ENCODE measurements at places on chromosomes 11 and 22.

DNA sequence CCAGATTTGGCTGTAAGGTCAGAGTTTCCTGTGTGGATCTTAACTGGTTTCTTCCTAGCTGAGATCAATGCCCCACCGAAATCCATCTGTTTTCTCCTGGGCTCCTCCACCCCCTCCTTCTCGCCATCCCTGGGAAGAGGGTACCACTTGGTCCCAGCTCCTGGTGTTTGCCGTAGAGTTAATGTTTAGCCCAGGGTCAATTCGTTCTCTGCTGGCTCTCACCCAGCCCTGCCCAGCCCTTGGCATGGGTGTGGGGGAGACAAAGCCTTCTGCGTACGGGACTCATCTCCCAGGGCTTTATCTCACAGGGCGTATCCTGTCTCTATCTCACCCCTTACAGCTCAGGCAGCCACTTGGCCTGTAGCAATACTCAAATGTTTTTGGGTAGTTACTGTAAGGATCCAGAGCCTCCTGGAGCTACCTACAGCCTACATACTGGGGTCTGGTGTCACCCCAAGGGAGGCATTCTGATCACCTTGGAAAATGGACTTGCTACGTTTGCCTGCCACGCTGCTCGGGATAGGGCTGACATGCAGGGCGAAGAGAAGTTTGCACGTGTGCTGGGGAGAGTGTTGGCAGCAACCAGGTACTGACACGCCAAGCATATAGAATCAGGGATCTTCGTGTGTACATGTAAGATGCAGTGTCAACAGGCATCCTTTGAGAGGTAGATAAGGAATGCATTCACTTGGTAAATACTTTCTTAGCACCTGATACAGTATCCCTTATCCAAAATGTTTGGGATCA lies 66.1 kb downstream of the SCN3B start:
- DNase-seq = no peak

GRCh38 chr11:64869571-64870175 lies 8.7 kb downstream of the EHD1 start:
- no peak for DNase-seq

- DNase-seq = no peak
Measured at GRCh38 chr11:75450826-75451821, 18.1 kb upstream of the KLHL35 start.

DNA sequence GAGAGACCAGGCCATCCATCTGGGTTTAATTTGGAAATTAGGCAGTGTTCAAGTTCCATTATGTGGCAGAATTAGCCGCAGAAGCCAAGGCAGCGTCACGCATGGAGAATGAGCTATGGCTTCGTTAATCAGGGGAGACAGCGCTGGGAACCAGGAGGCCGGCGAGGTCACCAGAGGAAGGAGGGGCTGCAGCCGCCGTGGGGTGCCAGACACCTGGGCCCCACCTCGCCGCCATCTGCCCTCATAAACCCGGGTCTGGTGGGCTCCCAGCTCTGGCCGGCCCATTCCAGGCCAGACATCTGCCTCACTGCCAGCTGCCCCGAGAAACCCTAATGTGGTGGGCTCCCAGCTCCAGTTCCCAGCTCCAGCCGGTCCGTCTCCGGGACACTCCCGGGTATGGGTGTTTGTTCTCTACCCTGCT lies 676.9 kb downstream of the BRD1 start:
- no peak for DNase-seq

DNA sequence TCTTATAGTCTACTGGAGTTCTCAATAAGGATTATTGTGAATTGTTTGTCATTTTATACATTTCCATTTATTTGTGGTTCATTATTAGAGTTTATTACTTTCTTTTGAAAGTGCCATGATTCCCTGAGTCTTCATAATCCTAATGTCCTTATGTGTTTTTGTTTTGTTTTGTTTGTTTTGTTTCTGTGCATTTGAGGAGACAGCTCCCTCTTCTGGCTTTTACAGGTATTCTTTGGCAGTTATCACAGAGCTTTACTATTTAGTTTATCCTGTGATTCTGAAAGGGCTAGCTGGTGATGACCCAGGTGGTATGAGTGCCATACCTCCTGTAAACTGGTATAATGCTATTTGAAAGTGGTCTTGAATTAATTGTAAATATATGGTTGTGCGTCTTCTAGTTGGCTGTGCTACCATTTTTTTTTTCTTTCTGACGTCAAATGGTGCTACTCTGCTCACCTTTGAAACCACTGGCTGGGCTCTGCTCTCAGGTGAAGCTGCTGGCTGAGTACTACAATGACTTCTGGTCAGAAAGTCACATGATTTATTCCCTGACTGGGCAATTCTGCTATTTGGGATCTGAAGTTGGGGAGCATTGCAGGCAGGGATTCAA lies 751.2 kb downstream of the JRKL start:
- DNase-seq = no peak

GRCh38 chr11:47177846-47178245 lies 1.2 kb upstream of the ARFGAP2 start:
- DNase-seq = no peak

DNA sequence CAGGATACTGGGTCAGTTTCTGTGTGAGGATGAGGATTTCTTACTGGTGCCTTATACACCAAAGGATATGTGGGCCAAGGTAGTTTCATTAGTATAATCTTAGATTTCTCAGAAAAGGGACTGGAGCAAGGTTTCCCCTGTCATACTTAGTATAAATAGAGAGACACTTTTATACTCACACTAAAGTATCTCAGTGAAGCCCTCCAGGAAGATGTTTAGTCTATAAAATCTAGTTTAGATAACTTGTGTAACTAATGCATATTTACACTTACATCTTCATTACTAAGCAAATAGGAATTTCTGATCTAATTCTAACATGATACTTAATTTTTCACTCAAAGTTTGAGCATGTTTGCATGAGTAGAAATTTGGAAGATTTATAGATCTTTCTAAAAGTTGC lies 11.1 kb downstream of the EMSY start:
- no peak for DNase-seq

GRCh38 chr11:74696939-74697675 lies 34.1 kb downstream of the CHRDL2 start:
- DNase-seq = no peak

GRCh38 chr11:69173925-69174581 lies 18.3 kb downstream of the SMIM38 start:
- DNase-seq = no peak

GRCh38 chr22:38067028-38067415 lies 9.8 kb downstream of the PICK1 start:
- DNase-seq = no peak

- DNase-seq = peak; percentile 3
Measured at GRCh38 chr11:101129203-101129943, at the start of gene PGR. PGR (minus strand) TSS chr11:101129813; CDS start chr11:101129070, 743 bp downstream.

- DNase-seq = no peak
Measured at GRCh38 chr11:76673176-76674142, 2.9 kb upstream of the LRRC32 start.

DNA sequence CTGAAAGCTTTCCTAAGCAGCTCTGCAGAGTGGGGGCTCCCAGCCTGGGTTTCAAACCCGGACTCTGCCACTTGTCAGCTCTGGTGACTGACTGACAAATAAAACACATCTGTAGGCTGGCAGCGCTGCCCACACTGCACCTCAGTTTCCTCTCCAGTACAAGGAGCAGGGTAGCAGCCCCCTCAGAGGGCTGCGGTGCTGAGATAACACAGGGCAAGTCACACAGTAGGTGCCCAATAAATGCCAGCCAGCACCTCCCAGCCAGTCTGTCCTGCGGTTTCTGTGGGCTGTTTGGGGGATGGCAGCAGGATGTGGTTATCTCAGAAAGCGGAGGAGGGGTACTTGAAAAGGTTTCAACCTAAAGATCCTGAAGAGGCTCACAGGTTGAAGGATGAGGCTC lies 1.5 kb downstream of the SYT12 start:
- no peak for DNase-seq

DNA sequence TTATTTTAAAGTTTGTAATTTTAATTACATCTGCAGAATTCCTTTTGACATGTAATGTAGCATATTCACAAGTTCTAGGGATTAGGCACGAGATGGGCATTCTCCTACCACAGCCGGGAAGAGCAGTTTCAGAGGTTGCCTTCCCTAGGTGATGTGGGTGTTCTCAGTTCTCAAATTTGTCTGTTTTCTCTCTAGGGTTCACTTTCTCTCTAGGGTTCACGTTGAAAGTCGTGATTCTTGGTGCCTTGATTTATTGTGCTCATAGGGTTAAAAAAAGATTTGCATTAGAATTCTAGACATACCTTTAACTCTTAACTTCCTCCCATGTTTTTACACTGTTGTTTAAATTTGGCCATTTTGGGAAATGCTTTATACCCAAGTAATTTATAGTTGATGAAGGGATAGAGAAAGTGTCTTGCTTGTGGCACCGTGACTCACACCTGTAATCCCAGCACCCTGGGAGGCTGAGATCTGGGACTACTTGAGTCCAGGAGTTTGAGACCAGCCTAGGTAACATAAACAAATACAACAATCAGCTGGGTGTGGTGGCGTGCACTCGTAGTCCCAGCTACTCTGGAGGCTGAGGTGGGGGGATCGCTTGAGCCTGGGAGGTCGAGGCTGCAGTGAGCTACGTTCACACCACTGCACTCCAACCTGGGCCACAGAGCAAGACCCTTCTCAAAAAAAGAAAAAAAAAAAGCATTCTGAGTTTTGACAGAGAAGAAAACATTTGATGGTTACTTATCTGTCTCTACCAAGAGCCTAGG lies 3.6 kb downstream of the MED15 start:
- DNase-seq = no peak

GRCh38 chr11:113351480-113351879 lies 36.1 kb upstream of the ANKK1 start:
- no peak for DNase-seq

DNA sequence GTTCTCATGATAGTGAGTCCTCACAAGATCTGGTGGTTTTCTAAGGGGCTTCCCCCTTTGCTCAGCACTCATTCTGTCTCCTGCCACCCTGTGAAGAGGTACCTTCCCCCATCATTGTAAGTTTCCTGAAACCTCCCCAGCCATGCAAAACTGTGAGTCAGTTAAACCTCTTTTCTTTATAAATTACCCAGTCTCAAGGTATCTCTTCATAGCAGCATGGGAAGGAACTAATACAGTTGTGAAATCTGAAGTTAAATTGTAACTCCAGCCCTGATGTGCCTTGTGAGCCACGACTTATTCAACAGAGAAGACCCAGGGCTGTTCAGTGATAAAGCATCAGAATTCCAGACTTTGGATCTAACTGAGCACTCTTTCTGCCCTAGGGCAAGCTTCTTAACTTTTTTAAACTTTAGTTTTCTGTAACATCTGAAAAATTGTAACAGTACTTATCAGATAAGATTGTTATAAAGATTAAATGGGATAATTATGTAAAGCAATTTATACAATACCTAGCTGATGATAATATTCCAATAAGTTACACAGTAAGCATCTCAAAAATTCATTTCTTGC lies 220.0 kb downstream of the TRPC6 start:
- DNase-seq = no peak

DNA sequence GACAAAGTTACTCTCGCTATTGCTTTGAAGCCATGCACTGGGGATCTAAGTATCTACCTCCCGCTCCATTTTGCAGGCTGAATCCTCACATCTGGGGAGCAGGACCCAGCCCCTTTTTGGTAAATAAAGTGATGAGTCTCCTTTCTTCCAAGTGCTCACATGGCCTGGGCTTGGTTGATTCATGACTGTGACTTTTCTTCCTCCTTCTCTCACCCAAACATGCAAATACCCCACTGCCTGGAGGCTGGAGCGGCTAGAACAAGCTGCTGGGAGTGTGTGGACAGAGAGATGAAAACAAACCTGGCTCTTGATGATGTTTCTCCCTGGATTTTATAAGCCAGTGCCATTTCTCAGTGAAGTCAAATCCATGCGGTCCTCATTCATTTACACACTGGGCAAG lies 72.7 kb downstream of the TRIM29 start:
- DNase-seq = no peak

GRCh38 chr22:33101550-33101949 lies 43.4 kb upstream of the SYN3 start:
- DNase-seq = no peak

DNA sequence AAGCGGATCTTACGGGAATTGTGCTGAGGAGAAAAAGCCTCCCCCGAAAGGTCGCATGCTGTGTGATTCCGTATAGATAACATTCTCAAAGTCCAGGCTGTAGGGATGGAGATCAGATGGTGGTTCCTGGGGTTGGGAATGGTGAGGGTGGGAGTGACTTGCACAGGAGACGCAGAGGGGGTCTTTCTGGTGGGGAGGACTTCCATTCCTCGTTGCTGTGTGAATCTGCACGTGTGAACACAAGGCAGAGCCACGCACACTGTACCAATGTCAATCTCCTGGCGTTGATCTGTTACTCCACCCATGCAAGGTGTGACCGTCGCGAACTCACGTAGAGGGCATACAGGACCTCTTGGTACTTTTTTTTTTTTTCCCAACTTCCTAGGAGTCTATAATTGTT lies 59.0 kb upstream of the KCNQ1OT1 start:
- no peak for DNase-seq

DNA sequence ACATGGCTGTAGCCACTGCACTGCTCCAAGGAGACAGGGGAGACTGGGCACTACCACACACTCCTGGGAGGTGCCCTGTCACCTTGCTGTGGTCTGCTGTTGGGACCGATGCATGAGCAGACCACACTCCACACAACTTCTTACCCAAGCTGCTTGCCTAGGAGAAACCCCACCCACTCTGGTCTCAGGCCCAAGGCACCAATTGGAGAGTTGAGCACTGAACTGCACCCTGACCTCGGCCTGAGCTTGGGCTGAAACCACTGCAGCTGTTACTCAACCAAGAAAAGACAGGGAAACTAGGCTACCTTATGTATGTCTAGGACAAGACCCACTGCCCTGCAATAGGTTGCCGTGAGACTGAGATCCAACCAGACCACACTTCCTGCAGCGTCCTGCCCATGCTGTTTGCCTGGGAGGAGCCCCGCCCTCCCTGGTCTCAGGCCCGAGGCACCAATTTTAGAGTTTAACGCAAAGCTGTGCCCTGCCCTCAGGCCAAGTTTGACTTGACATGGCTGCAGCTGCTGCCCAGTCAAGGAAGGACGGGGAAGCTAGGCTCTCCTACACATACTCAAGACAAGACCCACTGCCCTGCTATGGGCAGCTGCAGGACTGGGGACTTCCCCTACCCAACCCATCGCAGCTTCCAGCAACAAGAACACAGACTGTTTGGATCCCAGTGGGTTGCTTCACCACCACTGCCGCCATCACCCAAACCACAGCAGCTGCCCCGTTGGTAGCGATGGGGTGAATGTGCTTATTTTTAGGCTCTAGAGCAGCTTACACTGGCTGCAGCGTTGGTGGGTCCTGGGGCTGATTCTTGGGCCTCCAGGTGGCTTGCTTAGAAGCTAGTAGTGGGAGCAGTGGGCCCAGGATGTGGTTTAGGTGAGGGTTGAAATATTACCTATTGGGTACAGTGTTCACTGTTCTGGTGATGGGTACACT lies 66.8 kb downstream of the BRD1 start:
- no peak for DNase-seq

GRCh38 chr11:91314521-91314920 lies 910.1 kb upstream of the FAT3 start:
- DNase-seq = no peak

GRCh38 chr11:66321606-66322005 lies 4.8 kb upstream of the CD248 start:
- DNase-seq = no peak

Measured in hindlimb muscle (tissue), 1 donor.